ENCODE measurements at places on chromosomes 3 and 15.
A peak's percentile ranks its signal among the peaks of the same experiment; 100 is the strongest.

DNA sequence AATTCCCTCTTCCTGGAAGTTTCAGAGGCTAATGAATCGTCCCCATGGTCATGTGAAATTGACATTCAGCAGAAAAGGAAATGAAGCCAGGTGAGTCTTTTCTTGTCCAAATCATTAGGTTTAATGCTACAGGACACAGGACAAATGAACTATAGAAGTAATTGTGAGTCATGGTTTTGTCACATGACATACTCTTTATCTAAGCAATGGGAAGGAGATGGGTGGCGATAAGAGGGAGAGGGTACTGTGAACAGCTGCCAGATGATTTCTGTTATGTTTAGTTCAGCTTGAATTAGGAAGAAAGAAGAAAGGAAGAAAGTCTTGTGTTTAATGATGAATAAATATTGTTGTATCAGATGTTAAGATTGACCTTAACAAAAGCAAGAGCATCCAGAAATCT, 515.4 kb upstream of the ZNF717 start:
- DNase-seq = no peak

GRCh38 chr3:157285966-157286365, 126.0 kb upstream of the CCNL1 start:
- DNase-seq = no peak

DNA sequence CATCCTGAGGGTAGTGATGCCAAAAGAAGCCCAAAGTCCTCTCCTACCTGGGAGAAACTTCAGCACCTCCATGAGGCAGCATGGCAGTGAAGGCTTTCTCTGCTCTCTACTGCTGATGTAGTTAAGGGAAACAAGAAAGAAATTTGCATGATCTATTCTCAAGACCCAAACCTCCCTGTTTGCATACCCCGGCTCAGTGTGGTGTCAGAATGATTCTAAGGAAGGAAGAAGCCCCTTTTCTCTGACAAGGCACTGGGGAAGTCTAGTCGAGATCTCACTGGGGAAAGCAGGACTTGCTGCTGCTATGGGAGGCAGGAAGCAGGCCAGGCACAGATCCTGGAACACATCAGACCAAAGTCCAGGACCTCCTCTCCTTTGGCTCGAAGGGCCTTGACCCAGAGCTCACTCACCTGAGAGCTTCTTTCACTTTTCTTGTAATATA, 89.4 kb upstream of the ICE2 start:
- no peak for DNase-seq

- no peak for DNase-seq
Observed at GRCh38 chr15:51100785-51101489, 6.2 kb upstream of the TNFAIP8L3 start.

- DNase-seq = no peak
Observed at GRCh38 chr3:141366285-141367037, 1.8 kb upstream of the ZBTB38 start.

DNA sequence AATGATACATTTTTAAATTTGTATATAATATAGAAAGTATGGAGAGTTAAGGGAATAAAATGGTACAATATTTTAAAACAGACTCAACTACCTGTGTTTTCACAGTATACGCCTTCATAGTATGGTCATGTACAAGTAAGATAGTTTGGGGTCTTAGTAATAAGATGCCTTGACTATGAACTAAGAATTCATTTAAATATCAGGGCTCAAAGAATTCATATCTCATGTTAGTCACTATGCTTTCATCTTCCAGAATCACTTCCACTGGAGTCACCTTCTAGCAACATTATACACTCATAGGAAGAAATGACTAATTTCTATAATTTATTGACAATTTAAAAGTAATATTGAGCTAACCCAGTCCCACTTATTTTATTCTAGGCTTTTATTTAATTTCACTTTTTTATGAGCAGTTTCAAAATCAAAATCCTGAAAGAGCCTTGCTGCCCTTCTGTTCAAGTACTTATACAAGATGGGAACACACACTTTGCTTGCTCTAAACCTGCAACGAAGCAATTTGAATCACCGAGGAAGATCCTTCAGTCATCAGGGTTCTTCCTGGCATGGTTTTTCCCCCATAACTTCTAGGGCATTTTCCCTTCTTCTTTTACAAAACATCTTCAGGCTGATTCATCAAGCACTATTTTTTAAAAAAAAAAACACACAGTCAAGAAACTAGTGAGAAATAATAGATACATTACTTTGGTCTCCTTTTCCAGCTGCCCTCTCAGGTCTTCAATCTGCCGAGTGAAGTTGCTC, 94.1 kb downstream of the MYH15 start:
- DNase-seq = no peak

- DNase-seq = no peak
Observed at GRCh38 chr3:73955494-73956070, 330.8 kb upstream of the PDZRN3 start.

DNA sequence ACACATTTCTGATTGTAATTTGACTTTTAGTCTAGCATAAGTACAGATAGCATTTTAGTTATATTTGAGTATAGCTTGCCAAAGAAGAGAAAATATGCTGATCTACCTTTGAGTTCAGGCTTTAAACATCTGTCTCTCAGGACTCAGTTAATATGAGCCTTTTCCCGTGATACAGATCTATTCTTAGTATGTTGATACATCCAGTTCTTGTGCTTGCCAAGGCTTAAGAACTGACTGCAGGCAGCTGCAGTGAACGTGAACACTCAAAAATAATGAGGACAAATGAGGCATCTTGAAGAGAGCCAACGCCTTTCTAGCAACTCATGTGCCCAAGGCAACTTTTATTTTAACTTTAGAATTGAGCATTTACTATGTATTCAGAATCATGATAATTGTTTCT, 325.5 kb downstream of the SI start:
- DNase-seq = no peak

DNA sequence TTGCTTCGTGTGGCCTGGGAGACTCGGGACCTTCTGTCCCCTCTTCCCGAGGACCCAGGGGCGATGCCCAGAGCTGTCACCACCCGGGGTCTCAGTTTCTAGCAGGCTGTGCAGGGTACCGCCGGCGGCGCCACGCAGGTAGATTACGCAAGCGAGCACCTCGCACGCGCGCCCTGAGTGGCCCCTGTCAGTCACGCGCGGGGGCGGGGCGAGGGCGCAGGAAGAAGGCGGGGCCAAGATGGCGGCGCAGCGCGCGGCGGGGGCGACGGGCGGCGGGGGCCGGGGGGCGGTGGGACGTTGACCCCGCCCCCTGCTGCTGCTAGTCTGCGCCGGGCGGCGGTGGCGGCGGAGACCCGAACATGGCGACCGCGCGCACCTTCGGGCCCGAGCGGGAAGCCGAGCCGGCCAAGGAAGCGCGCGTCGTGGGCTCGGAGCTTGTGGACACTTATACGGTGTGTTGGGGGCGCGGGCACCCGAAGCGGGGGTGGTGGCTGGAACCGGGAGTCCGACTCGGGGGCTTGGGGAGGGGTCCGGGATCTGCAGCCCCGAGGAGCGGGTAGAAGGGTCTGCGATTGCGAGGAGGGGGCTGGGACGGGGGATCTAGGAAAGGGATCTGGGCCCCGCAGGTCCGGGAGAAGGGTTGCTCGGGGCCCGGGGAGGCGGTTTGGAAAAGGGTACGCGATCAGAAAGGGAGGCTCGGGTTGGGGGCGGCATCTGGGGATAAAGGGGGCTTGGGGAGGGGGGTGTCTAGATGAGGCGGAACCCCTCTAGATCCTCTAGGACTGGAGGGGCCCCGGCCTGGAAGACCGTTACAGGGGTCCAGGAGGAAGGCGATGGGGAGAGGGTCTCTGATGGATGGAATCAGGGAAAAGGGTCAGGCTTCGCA, at the start of gene NISCH:
NISCH (plus strand) TSS at position 322 of the 886 bp plus-strand sequence; CDS start at position 360, 38 bp downstream.
- DNase-seq = peak; percentile 73

GRCh38 chr3:116118475-116119169, 326.7 kb downstream of the LSAMP start:
- DNase-seq = no peak

DNA sequence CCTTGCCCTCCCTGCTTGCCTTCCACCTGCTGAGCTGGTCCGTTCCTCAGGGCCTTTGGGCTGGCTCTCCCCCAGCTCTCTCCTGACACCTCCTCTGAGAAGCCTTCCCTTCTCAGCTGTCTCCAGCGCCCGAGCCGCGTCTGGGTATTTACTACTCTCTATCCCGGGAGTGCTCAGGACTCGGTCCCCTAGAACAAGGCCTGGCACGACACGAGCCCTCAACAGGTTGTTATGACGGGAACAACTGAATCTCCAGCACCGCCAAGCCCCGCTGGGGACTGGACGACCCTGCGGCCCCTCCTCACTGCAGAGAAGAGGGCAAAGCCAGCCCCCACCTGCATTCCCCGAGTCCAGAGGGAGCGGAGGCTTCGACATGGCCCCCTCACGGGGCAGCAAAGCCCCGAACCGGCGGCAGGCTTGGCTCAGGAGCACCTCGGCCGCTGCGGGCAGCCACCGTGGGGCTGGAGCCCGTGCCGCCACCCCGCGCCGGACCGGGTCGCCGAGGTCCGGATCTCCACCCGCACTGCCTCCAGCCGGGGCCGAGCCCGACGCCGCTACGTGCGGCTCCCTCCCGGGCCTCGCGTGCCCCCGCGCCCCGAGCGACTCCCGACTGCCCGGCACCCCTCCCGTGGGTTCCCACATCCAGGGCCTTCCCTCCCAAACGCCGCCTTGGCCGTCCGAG, 792 bp downstream of the TPRA1 start:
- no peak for DNase-seq

GRCh38 chr3:31438742-31439141, 94.0 kb upstream of the STT3B start:
- DNase-seq = no peak

- DNase-seq = no peak
Observed at GRCh38 chr3:109021556-109021955, 67.9 kb upstream of the GUCA1C start.

- no peak for DNase-seq
Observed at GRCh38 chr15:43318990-43319771, 11.2 kb downstream of the LCMT2 start.

DNA sequence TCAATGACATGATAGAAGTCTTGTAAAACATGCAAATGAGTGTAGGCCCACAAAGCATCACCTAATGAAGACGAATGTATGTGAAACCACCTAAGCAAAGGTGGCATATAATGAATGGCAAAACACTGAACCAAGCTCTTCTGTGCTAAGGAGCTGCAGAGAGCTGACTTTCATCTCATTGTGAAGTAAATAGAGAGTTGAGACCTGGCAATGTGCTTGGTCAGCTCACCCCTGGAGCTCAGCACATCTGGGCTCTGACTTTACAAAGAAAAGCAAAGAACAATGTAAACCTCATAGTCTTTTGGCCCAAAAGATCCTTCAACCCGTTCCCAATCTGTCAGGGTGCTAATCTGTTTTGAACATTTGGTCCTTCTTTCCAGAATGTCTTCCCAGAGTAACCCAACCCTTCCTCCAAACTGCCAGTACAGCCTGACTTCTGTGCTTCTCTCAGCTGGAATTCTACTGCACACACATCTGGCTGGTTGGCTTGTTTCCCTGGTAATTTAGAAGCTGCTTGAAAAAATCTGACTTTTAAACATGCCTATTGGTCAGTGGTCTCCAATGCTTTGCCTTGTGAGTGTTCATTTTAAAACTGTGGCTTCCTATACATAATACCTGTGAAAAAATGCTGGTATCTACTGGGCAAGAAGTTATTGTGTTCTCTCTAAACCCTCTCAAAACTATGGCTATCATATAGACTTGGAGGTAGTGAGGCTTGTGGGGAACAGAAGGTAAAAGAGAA, 101.7 kb downstream of the CD200R1L start:
- no peak for DNase-seq

- DNase-seq = no peak
Observed at GRCh38 chr3:187974871-187975271, 179.1 kb upstream of the LPP start.

DNA sequence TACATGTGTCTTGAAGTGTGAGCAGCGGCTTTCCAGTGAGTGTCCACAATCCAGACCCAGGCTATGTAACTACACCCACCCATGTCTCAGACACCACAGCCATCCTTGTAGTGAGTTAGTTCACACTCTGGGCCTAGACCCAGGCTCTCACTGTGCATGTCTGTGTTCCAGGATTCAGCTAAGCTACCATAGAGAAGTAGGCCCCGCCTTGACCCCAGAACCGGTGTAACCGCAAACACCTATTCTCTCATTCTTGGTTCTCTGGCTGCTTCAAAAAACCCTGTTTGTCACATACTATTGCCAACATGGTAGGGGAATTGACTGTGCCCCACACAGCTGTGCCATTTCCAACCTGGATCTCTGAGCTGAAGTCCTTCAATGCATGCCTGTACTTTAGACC, 560.6 kb downstream of the RSL24D1 start:
- DNase-seq = no peak

- no peak for DNase-seq
Observed at GRCh38 chr3:18580268-18580667, 155.1 kb upstream of the SATB1 start.

DNA sequence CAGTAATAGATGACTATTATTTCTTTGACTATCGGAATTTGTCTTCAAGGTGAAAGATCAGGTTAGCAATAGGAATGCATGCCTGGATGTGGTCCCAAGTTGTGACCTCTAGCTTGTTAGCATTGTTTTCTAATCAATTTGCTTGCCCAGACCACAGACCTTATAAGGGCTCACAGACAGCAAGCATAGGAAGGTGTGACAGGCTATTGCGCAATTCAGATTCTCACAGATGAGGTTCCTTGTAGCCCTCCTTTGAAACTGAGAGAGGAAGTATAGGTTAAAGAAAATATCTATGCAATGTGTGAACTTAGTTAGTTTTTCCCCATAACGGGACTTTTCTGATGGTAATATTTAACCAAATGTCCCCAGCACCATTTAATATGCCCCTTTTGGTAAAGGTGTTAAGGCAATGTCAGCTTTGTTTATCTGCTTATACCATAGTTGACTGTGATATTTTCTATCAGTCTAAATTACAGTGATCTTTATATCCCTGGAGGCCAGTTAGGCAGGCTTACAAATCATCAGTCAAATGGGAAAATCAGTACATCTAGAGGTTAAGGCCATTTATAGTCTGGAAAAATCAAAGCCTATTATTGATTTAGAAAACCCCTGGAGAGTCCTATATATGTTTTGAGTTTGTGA, 168.1 kb upstream of the MBNL1 start:
- DNase-seq = no peak

DNA sequence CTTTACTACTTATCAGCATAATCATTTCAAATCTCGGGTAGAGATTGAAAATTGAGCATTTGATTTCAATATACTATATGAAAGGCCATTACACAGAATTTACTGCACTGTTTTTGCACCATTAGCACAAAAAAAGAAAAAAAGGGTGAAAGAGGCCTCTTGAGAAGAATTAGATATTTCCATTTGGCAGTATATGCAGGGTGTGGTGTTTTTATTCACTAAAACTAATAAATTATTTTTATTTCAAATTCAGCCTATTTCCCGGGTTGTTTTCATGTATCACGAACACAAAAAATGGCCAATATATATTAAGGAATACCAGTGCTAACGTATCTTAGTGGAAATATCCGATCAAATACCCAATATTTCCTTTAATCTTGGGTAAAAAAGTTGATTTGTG, 110.5 kb upstream of the TBL1XR1 start:
- DNase-seq = no peak
